Stimulated activated CD8-positive, alpha-beta memory T cell treated with anti-CD3 and anti-CD28 coated beads, Interleukin-2, amount 100 ng/mL, for 1 hour (primary cell): ENCODE measurements at places on chromosomes 7 and 10.
A peak's percentile ranks its signal among the peaks of the same experiment; 100 is the strongest.

GRCh38 chr10:72612203-72612826 lies 13.6 kb downstream of the MICU1 start:
- no peak for DNase-seq

GRCh38 chr7:37832194-37832593 lies 16.2 kb upstream of the NME8 start:
- peak; percentile 5 for DNase-seq

DNA sequence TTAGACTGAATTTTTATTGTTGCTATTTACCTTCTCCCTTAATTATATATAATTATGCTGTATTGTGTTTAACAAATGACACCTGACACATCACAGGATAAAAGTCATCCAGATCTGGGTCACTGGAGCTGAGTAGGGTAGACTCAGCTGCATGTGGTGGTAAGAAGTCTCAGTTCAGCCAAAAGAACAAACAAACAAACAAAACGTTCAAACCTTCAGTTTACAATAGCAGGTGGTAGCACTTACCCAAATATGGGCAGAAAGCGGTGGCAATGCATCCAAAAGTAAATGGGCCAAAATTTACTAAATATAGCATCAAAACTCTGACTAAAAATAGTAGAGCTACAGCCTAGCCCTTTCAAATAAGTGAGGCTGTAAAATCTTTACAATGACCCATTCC lies 42.2 kb downstream of the ZWINT start:
- no peak for DNase-seq

DNA sequence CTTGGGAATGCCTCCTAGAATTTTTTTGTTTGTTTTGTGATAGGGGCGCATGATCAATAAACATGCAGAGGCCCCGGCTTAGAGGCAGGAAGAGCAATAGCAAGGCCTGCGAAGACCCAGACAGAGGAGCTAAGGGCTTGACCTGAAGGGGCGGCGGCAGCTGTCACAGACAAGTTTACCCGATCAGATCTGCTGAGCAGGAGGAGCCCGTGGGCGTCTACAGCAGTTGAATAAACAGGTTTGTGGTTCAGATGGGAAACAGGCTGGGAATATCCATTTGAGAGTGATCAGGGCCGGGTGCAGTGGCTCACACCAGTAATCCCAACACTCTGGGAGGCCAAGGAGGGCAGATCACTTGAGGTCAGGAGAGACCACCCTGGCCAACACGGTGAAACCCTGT lies 126.0 kb upstream of the CALN1 start:
- no peak for DNase-seq

DNA sequence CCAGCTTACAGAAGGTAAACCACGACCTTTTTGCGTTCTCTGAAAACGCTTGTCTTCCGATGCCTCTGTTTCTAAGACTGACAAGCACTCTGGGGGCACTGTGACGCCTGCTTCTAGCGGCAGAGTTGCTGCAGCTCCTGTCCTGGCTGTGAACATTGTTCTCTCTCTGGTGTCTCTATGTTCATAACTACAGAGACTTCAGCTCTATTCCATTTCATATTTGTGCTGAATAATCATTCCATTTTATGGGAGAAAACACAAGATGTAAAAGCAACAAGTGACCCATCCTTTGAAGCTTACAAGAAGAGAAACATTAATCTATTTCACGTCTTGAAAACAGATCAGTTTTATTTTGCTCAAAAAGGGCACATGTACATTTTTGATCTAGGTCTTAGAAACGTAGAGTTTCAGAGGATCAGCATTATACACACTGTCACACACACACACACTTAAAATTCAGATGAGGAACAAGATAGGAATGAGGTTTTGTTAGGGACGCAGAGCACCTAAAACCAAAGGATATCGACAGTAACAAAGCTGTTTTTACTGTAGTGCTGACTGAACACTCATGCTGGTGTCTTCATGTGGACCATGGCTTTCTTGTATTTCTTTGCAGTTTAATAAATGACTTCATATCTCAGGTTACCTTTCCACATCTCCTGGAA lies 3.0 kb downstream of the IKZF1 start:
- DNase-seq = peak; percentile 59

- no peak for DNase-seq
Observed at GRCh38 chr7:38274927-38275620, 1.6 kb upstream of the TARP start.

- peak; percentile 8 for DNase-seq
Observed at GRCh38 chr7:102404005-102404861, 8.1 kb downstream of the PRKRIP1 start.
